ENCODE measurements at places on chromosomes 13 and 19.

DNA sequence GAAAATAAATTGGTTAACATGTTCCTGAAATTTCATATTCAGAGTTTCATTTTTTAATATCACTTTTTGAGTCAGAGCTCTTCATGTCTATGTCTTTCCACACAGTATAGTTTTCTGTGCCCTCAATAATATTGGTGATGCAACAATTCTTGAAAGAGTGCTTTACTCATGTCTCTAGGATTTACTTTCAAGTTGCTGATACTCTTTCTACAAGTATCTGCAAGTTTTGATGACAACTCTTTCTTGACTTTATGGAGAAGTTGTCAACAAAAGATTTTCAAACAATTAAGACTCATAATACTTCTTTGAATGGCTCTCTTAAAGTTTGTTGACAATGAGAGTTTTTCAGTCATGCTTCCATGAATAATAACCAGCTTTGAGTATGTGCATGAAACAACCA, 561.7 kb downstream of the DIAPH3 start:
- DNase-seq: no peak

- DNase-seq: no peak
These were observed at the start of gene TNNT1 for GRCh38 chr19:55149078-55150003. Gene TNNT1 (minus strand): TSS chr19:55149206. CDS start chr19:55147157, 2,049 bp downstream.

- DNase-seq: no peak
These were observed 46.0 kb downstream of the C13orf46 start for GRCh38 chr13:113927661-113928581.

- DNase-seq: no peak
These were observed 253.9 kb upstream of the SGCG start for GRCh38 chr13:22926748-22927400.

GRCh38 chr13:98835156-98835555, 82.7 kb upstream of the SLC15A1 start:
- no peak for DNase-seq

- no peak for DNase-seq
These were observed 5.8 kb downstream of the CRYL1 start for GRCh38 chr13:20519875-20520274.

DNA sequence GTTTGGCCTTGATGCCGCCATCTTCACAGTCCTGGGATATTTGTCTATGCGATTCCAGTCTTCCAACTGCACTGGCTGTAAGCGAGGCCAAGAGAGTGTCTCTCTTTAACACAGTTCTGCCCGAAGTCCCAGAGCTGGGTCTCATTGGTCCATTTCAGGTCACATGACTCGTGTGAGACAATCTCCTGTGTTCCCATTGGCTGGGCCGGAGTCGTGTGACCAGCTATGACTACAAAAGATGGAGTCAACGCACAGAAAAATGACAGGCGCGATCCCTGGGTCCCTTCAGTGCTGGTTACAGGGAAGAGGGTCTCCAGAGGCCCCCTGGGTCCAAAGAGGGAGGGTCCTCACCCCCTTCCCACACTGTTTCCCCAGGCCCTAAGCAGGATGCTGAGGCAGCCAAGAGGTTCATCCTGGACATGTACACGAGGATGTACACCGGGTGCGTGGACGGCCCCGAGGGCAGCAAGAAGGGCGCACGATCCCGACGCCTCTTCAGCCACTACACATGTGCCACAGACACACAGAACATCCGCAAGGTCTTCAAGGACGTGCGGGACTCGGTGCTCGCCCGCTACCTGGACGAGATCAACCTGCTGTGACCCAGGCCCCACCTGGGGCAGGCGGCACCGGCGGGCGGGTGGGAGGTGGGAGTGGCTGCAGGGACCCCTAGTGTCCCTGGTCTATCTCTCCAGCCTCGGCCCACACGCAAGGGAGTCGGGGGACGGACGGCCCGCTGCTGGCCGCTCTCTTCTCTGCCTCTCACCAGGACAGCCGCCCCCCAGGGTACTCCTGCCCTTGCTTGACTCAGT, 15.9 kb upstream of the S1PR4 start:
- DNase-seq: no peak

DNA sequence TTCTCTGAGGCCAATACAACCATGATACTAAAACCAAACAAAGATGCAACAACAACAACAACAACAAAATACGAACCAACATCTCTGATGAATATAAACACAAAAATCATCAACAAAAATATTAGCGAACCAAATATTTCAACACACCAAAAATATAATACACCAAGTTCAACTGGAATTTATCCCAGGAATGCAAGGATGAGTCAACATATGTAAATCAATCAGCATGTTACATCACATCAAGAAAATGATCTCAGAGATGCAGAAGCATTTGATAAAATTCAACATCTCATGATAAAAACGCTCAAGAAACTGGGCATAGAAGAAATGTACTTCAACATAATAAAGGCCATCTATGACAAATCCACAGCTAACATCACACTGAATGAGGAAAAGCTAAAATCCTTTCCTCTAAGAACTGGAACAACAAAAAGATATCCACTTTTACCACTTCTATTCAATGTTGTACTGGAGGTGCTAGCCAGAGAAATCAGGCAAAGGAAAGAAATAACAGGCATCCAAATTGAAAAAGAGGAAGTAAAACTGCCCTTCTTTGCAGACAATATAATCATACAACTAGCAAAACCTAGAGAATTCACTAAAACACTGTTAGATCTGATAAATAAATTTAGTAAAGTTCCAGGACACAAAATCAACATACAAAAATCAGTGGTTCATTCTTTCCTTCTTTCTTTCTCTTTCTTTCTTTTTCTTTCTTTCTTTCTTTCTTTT, 2448.7 kb upstream of the PCDH20 start:
- DNase-seq: no peak

GRCh38 chr19:42003506-42004294, 9.7 kb upstream of the ATP1A3 start:
- no peak for DNase-seq

GRCh38 chr13:43331672-43332071, 308.3 kb downstream of the DNAJC15 start:
- peak; percentile 27 for DNase-seq
